ENCODE measurements at places on chromosomes 5 and 9.

GRCh38 chr5:83494087-83494620 lies 22.6 kb downstream of the VCAN start:
- DNase-seq, result no peak

DNA sequence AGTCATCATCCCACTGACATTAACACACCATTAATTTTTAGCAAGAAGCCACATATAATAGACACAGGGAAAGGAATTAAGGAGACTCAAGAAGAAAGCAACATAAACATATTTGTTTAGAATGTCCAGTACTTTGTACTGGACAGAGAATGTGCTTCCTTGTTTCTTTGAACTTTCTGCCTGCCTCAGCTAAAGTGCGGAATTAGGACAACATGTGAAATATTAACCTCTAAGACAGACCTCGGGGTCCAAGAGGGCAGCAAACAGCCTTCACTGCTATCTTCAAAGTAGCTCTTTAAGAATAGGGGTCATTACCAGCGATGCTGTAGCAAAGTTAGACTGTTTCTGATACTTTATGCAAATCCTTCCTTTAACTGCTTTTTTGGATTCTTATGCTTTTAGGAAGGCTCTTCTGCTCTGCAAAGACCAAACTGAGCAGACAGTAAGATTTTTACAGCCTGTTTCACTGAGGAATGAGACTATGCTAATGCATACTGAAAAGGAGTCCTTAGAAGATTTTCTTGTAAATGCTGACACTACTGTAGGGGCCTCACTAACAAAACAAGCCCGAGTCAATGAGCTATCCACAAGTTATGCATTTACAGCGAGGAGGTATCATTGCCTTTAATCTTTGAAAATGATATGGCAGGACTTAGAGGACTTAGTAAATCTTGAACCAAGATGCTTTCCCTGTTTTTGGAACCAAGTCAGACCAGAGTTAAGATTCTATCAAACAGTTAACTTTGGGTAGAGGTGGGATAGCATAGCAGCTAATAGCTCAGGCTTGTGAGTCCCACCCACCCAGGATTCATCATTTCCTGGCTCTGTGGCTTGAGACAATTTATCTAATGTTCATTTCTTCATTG lies 23.8 kb downstream of the DAB2 start:
- no peak for DNase-seq

GRCh38 chr5:74186356-74187315 lies 453.9 kb downstream of the ENC1 start:
- DNase-seq, result no peak

- DNase-seq, result no peak
These were observed 206.4 kb downstream of the ENC1 start for GRCh38 chr5:74433896-74434829.

GRCh38 chr5:50749873-50750272 lies 83.4 kb downstream of the PARP8 start:
- DNase-seq, result no peak

DNA sequence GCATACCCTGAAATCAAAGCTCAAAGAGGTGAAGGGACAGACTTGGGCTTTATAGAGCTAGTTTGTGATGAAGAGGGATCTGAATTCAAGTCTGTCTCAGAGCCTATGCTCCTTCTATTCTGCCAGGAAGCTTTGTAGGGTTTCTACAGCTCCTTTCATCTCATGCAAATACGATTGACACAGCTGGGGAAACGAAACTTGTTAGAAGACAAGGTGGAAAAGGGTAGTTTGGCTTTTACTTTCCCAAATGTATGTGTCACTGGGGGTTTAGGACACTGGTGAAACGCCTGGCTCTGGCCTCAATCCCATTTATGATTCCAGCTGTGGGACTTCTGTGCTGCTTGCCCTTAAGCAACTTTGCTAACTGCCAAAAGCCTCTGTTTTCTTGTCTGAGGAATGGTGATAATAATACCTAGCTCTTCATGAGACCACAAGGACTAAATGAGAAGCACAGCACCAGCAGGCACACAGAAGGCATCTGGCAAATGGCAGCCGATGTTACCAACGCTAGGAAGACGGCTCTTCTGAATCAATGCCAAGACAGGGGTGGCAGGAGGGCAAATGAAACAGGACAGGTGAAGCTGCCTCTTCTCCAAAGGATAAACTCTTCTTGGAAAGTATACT lies 70.3 kb upstream of the EQTN start:
- DNase-seq, result peak; percentile 74

- DNase-seq, result no peak
These were observed 488.6 kb downstream of the CSNK1G3 start for GRCh38 chr5:124000538-124000937.

DNA sequence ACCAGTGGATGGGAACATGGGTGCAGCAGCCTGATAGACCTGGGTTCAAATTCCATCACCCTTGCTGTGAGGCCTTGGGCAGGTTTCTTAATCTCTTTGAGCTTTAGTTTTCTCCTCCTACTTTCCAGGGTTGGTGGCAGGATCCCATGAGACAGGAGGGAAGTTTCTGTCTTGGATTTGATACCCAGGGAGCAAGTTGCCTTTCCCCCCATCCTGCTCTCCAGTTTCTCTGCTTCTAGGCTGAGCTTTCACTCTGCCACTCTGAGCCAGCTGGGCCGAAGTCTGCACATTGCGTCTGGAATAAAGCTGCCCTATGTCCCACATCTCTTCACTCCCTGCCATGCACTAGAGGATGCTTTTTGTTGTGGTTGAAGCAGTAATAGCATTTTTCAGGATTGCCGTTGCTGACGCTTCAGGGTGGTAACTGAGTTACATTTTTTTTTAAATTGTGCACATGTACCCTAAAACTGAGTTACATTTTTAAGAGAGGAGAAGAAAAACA lies 40.5 kb upstream of the ANGPTL2 start:
- DNase-seq, result no peak

- peak; percentile 68 for DNase-seq
These were observed 26.0 kb downstream of the ZBTB43 start for GRCh38 chr9:126830827-126831226.

DNA sequence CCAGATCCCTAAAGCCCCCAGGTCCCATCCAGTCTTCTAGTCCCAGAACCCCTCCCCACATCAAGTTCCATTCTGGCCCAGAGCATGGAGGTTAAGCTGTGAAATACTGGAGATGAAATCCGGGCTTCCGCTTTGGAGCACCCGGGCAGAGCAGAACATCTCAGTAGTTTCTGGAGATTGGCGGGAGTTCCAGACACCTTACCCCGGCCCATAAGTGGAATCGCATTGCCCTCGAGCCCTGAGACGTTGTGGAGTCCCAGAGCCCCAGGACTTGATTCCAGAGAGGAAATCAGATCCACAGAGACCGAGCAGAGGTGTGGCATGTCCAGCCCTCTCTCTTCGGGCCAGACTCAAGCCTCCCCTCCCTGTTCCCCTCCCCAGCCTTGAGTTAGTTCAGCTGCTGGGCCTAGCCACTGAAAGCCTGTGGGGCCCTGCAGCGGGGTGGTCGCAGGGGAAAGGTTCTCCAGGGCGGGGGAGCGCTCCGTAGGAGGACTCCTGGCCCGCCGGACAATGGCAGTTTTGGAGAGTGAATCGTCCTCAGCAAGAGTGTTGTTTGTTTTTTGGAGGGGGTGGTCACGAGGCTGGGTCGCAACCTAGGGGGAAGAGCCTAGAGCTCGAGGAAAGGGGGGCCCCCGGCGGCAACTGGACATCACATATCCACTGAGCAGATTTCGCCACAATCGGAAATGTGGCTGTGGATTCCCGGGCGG lies 1.0 kb upstream of the PAX5 start:
- DNase-seq, result peak; percentile 61

DNA sequence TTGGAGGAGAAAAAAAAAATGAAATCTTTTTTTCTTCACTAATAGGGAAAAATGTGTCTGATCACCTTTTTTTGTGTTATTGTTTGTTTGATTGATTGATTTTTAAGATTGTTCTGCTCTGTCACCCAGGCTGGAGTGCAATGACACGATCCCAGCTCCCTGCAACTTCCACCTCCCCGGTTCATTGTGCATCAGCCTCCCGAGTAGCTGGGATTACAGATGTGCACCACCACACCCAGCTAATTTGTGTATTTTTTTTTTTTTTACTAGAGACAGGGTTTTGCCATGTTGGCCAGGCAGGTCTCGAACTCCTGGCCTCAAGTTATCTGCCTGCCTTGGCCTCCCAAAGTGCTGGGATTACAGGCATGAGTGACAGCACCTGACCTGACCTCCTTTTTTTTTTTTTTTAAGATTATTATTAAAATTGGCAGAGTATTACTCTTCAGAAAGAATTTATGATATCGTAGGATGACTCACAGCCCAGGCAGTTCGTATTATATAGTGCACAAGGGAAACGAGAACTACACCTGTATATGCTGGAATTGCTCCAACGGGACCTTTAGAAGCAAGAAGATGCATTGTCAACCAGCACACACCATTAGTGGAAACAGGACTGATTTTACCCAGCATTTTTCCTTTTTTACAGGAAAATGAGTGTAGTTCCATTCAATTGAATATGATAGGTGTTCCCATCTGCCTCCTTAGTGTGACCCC lies 27.7 kb downstream of the FUBP3 start:
- no peak for DNase-seq

- peak; percentile 76 for DNase-seq
These were observed 2.7 kb downstream of the MLLT3 start for GRCh38 chr9:20619487-20620200.

GRCh38 chr9:130189840-130190239 lies 17.6 kb downstream of the NCS1 start:
- DNase-seq, result no peak

- peak; percentile 83 for DNase-seq
These were observed 19.3 kb upstream of the SMIM32 start for GRCh38 chr5:136212252-136212721.

DNA sequence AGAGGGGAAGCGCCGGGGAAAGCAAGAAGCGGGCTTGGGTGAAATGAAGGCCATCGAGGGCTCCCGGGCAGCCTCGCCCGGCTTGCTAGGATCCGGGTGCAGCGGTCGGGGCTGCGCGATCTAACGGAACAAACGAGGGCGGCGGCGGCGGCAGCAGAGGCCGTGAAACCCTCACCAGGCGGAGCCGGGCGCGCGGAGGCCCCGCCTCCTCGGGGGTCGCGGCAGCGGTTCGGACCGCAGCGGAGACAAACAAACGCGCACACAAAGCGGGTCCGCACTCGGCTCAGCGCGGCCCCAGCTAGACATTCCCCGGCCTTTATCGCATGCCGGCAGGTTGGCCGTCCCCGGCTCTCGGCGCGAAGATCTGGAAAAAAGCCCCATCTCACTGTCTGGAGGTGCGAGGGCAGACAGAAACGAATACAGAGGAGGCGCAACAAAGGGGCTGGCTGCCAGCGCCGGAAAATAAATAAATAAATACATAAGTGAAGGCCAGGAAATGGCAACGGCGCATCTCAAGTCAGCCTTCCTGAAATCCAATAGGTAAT lies 10.5 kb upstream of the TRIM36 start:
- peak; percentile 80 for DNase-seq
